ENCODE measurements at places on chromosomes 16 and 17.

DNA sequence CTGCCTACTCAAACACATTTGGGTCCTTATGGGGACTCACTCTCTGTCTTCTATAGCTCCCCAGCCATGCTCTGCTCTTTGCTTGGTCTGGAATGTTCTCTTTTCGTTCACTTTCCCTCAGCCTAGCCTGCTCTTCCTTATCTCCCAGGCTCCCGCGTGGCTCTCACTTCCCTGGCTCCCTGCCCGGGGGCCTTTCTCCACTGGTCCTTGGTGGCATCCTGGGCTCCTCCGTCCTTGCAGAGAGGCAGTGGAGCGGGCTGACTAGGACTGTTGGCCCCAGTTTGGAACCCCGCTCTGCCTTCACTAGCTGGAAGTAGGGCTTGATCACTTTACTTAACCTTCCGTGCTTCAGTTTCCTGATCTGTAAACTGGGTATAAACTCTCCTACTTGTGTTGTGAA, 31.2 kb downstream of the SHISA6 start:
- no peak for DNase-seq

- no peak for DNase-seq
Observed at GRCh38 chr16:1264345-1265089, 8.6 kb downstream of the TPSD1 start.

DNA sequence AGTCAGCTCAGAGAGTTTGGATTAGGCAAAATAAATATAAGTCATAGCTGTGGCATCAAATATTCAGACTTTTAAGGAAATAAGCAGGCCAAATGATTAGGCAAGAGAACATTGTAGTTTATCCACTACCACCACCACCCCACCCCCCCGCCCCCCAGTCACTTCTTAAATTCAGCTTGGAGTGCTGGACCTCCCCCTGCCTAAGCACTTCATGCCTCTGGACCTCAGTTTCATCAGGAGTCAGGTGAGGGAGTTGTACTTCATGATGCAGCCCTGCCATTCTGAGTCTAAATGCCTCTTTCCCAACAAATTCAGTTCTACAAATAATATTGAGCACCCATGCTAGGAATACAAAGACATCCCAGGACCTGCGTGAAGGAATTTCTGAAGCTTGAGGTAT, 2.0 kb downstream of the POLR2C start:
- no peak for DNase-seq

DNA sequence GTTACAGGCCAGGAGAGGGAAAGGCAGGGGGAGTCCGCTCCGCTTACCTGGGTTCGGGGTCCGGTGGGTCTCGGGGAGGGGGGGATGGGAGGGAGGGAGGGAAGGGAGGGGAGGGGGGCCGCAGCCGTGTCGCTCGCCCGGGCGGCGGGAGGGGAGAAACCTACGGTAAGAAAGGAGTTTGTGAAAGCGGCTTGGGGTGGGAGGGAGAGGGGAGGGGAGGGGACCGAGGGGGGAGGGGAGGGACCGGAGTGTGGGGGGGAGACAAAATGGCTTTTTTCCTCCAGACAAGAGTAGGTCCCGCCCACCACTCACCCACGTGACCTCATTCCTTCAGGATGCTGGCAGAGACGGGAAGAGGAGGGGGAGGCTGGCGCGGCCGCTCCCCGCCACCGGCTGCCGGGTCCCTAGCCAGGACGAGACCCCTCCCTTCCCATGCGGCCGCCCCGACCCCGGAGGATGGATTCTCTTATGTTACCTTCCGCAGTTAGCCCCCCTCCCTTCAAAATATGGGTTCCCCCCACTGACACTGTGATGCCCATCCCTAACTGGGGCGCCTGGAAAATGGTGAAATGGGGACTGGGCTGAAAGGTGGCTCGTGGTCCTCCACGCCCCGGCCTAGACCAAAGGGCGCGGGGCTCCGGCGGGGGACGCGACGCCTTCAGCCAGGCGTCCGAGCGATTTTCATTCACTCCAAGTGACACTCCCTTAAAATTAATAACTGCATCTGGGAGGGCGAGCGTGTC, at the start of gene PCGF2:
PCGF2 (minus strand) TSS at position 188 of the 743 bp plus-strand sequence. CDS start 7,934 bp downstream, outside the sequence.
- no peak for DNase-seq

DNA sequence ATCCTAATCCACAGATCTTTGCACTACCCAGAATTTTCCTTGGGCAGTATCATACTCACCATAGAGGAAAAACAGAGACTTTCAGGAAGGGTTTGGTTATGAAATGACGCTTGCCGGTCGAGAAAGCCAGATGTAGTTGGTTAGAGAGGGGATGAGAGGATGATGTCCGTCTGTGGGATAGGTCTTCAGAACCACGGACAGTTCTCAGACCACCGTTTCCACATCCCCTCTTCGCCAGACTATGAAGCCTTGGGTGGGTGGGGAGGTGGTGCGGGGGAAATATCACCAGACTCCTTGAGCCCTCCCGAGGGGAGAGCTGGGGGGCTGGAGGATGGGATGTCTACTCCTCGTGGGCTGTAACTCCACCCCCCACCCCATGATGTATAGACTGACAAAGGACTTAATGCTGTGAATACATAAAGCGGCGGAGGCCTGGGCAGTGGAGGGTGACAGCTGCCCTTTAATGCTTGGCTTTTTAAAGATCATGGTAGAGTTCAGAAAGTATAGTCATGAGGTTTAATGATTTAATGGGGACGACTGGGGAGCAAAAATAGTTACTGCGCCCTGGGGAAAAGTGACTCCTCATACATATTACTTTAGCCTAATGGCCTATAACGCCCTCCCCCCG, 96.6 kb downstream of the MRM1 start:
- no peak for DNase-seq

DNA sequence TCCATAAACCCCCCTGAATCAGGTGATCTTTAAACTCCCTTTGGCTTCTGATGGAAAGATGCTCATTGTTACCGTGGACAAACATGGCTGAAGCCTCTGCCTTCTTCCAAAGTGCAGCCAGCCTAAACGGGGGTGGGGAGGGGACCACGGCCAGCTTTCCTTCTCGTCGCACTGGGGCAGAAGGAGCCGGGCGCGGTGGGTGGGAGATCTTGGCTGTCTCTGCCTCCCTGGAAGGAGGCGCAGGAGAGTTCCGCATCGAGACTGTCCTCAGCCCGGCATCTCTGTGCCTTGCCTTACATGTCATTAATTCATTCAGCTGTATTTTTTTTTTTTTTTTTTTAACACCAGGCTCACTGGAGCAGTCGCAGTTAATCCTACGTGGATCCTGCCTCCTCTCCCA, 163.3 kb upstream of the PLCG2 start:
- DNase-seq = no peak

- DNase-seq = no peak
Observed at GRCh38 chr17:59814276-59814675, 78.5 kb downstream of the TUBD1 start.

DNA sequence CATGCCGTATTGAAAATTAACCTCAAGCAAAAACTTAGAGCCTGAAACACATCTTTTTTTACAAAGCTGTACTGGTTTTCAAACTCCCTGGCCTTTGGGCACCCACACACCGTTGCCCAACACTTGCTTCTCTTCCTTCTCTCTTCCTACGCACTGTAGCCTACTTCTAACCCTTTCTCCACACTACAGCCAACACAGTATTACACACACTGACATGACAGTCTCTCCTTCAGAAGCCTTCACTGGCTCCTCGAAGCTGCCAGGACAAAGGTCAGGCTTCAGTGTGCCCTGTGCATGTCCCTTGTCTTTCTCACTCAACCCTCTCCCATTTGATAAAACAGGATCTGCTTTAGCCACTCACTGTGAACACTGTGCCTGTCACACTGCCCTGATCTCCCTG, 8.0 kb downstream of the FANCA start:
- DNase-seq = no peak

DNA sequence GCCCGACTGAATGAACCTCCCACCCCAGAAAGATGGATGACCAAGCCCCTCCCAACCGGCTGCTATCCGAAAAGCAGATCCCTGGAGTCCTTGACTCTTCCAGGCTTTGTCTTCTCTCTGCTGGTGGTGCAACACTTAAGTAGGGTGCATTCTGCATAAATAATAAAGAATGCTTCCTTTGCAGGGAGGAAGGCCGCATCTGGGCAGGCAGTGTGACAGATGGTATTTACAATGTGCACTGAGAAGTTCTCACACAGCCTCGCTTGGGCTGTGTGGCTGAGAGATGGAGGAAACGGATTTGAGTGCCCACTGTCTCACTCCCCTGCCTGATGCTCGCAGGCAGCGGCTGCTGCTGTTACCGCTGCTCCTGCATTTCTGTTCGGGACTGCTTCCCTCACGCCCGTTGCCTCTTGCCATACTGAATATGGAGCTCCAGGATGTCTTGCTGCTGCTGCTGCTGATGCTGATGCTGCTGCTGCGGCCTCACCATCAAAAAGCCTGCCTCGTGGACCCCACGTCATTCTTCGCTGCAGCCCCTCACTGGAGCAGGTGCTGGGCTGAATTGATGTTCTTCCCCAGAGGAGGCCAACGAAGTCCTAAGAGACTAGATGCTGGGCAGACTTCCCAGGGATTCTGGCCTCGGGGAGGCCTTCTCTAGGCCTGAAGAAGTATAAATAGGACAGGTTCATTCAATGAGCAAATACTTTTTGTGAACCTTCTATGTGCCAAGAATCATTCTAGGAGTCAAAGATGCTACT, 7.1 kb upstream of the RHBDL3 start:
- no peak for DNase-seq

- DNase-seq = no peak
Observed at GRCh38 chr17:17675925-17676534, 5.2 kb upstream of the RAI1 start.

GRCh38 chr17:50148226-50149090, 2.0 kb downstream of the PPP1R9B start:
- DNase-seq = no peak

DNA sequence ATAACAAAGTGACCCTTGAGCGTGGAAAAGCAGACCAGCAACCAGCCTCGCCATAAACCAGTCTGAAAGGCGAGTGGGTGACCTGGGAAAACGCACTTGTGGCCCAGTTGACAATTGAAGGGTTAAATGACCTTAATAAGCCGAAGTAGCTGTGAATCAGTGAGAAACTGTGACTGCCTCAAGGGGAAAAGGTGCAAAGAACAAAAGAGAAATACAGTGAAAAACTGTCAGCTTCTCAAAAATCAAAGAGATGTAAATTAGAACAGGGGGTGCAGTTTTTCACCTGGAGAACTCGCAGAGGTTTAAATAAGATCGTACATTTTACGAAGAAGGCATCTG, 124.1 kb downstream of the CMIP start:
- no peak for DNase-seq

GRCh38 chr16:22614271-22614947, 103.7 kb downstream of the NPIPB5 start:
- no peak for DNase-seq

DNA sequence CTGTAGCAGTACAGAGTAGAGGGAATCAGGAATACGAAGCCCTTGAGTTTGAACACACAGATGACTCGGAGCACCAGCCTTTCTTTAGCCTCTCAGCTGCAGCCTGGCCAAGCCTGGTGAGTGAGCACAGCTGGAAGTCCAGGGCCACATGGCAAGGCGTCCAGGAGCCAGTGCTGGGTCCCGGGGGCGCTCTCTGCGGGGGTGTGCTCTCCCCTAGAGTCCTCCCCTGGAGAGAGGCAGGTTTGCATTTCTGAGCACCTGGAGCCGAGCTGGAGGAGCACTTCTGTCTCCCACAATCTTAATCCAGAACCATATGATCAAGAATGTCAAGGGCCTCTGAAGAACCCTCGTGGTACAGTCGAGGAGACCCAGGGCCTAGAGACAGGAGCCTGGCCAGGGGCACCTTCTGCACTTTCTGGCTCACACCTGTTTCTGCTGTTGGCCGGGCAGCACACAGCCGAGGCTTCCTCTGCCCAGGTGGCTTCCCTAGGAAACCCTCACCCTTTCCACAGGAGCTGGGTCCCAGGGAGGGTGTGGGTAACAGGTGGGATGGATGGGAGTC, 78.3 kb downstream of the PLD6 start:
- no peak for DNase-seq

- no peak for DNase-seq
Observed at GRCh38 chr16:79605999-79606398, 5.5 kb upstream of the MAF start.

DNA sequence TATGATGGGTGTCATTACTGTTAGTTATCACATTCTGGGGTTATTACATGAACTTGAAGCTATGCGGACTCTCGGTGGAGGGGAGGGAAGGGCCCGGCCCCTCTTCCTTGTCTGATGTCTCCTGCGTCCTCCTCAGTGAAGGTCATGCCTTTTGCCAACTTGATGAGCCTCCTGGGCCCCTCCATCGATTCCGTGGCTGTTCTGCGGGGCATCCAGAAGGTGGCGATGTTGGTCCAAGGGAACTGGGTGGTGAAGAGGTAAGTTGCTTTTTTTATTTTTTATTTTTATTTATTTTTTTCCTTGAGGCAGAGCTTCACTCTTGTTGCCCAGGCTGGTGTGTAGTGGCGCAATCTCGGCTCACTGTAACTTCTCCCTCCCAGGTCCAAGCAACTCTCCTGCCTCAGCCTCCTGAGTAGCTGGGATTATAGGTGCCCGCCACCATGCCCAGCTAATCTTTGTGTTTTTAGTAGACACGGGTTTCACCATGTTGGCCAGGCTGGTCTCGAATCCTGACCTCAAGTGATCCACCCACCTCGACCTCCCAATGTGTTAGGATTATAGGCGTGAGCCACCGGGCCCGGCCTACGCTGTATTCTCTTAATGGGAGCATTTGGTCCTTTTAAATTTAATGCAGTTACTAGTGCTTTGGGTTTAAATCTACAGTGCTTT, 21.6 kb downstream of the POLR3E start:
- DNase-seq = no peak

- no peak for DNase-seq
Observed at GRCh38 chr17:77321649-77322513, 181.1 kb downstream of the SEC14L1 start.

GRCh38 chr16:89921702-89922476, 1.3 kb upstream of the TUBB3 start:
- peak; percentile 84 for DNase-seq

GRCh38 chr16:80569440-80570105, 28.8 kb downstream of the DYNLRB2 start:
- DNase-seq = peak; percentile 79

DNA sequence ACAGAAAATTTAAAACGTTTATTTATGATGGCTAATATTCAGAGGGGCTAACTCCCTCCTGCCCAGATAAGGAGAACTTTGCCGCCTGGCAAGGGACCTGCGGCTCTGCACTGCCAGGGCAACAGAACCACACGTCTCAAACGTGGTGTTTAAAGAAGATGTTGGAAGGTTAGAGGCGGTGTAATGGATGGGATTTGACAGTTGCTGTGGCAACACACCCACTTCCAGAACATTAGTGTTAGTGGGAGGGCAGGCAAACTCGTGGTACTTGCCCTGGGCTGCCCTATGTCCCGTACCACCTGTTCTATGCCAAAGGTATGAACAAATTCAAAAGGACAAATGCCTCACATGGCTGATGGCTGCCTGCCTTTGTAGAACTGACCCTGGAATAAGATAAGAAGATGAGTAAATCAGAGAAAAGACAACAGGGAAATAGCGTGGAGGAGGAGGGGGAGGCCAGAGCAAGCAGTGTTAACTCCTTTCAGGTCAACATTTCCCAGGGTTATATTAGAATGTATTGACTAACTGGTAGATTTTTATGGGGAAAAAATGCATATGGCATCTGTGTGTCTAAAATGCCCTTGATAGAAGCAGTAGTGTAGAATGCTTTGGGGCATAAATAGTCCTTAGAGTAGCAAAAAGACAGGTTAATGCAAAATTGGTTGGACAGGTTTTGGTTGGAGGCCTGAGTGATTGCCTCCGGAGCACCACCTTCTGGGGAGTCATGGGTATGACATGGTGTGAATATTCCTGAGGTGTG, 30.8 kb downstream of the HLF start:
- DNase-seq = no peak

Measured in HS-27A (cell line).